Activated naive CD8-positive, alpha-beta T cell treated with anti-CD3 and anti-CD28 coated beads, Interleukin-2, amount 10 ng/mL, durations not matched to agents 7 days and 5 days (primary cell): ENCODE measurements at places on chromosomes 3 and 15.

DNA sequence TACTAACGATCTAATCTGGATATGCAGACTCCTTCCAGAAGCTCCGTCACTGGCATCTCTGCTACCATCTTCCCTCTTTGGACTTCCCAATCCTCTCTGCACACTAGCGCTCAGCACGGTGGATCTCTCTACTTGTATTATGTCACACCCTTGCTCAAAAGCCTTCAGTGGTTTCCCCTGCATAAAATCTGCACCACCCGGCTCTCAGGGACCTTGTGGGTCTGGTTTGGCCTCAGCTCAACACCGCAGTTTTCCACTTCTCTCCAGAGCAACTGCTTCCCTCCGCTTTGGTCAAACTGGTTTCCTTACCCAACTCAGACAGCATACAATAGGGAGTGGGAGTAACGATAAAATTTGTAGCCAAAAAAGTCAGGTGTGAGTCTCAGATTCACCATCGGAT is 30.7 kb upstream of the HES1 start:
- no peak for DNase-seq

- DNase-seq: no peak
These were observed 46.4 kb upstream of the HES1 start for GRCh38 chr3:194089357-194090177.

DNA sequence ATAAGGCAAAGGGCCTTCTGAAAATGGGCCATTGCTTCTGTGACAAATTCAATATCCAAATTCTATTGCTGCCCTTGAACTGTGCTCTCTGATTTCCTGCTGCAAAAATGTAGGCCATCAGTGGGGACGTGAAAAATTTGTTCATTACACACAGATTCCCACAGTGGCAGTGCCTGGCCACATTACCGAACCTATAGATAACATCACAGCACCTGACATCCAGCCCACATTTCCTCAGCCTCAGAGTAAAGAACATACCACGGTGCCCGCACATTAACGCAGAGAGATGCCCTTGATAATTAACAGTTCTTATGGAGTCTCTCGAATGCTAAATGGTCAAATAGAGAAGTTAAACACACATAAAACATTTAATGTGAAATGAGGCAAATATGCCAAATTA is 931.6 kb upstream of the CFAP20DC start:
- no peak for DNase-seq

DNA sequence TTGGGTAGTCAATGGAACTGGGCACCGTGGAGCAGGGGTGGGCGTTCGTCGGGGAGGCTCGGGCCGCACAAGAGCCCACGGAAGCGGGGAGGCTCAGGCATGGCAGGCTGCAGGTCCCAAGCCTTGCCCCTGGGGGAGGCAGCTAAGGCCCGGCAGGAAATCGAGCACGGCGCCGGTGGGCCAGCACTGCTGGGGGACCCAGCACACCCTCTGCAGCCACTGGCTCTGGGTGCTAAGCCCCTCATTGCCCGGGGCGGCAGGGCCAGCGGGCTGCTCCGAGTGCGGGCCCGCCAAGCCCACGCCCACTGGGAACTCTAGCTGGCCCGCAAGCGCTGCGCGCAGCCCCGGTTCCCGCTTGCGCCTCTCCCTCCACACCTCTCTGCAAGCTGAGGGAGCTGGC is 21.5 kb upstream of the C2CD4B start:
- DNase-seq: no peak

DNA sequence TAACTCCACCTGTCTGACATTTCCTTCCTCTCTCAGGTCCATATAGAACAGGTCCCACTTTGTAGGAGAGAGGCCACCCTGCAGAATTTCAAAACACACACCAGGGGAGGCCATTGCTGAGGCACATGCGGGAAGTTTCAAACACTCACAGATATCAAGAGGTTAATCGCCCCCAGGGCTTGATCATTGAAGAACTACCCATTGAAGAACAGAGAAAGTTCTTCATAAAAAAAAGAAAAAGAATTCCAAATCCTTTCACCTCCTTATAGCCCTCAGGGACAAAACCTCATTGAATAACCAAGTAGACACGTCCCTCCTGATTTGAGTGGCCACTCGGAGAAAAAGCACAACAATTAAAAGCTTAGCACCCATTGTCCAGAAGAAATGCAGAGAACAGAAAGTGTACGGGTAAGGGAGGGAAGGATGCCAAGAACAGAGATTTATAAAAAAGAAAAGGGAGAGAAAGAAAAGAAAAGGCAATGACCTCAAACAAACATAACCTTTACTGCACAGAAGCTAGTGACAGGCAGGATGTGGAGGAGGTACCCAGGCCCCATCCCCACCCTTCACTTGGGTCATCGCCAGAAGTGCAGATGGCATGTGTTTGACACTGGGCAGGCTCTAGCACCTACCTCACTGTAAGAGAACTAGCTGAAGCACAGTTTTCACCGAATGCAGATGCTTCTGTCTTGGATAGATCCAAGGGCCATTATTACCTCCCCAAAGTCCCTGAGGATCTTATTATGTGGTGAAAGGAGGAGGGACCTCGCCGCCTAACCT is 112.3 kb upstream of the HES1 start:
- no peak for DNase-seq

DNA sequence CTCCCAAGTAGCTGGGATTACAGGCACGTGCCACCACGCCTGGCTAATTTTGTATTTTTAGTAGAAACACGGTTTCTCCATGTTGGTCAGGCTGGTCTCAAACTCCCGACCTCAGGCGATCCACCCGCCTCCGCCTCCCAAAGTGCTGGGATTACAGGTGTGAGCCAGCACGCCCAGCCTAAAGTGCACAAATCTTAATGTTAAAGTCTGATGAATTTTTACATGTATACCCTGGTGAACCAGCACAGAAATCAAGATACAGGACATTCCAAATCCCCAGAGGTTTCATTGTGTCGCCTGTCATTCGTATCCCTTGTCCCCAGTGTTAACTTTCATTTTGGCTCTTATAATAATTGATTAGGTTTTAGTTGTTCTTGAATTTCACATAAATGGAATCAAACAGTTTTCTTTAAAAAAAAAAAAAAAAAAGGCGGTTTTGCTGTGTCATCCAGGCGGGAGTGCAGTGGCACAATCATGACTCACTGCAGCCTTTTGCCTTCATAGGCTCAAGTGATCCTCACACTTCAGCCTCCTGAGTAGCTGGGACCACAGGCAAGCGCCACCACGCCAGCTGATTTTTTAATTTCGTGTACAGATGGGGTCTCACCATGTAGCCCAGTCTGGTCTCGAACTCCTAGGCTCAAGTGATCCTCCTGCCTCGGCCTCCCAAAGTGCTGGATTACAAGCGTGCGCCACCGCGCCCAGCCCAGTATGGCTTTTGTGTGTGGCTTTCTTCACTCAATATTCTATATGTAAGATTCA is 1.5 kb upstream of the TM4SF19 start:
- no peak for DNase-seq

DNA sequence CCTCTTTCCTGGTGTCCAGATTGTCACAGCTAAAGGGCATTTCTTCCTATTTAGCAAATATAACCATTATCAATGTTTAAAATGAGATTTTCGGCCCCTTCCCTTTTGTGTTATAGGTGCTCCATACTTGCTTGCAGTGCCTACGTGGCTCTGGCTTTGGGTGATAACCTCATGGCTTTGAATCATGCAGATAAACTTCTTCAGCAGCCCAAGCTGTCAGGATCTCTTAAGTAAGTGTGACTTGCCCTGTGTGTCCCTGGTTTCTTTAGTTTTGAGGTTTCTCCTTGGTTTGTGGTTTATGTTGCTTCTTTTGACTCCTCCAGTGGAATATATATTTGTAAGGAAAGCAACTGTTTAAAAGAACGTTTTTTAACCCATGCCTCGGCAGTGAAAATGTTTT is 58.5 kb upstream of the TRIM71 start:
- no peak for DNase-seq

DNA sequence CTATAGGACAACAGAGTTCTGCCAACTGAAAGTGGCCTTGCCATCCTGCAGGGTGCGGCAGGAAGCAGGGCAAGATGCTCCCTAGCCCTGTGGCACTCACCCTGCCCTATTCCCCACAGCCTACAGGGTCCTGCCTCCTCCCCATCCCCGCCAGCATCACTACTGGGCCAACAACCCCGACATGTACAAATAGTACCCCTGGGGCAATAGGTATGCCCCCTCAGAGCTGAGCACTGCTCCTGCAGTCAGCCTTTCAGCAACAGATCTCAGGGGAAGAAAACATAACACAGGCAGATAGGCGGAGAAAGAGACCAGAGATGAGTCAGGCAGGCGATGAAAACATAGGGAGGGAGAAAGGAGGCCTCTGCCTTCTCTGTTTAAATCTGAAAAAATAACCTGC is 74.7 kb downstream of the XXYLT1 start:
- DNase-seq: no peak

GRCh38 chr3:25292595-25292994 is 135.5 kb upstream of the RARB start:
- DNase-seq: no peak

DNA sequence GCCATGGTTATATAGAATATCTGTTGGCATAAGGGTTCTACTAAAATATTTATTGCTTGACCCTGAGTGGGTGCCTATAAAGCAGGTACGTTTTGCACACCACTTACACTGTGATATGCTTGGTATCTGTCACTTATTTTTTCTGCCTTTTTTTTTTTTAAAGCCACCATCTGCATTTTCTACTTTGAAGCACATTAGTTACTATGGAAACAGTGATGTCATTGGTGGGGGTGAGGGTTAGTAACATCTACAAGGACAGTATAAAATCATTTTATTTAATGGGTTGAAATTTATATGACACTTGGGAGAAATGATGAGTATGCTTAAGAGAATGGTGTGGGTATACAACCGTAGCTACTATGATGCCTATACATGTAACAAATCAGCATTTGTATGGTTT is 25.6 kb downstream of the SLCO3A1 start:
- no peak for DNase-seq

DNA sequence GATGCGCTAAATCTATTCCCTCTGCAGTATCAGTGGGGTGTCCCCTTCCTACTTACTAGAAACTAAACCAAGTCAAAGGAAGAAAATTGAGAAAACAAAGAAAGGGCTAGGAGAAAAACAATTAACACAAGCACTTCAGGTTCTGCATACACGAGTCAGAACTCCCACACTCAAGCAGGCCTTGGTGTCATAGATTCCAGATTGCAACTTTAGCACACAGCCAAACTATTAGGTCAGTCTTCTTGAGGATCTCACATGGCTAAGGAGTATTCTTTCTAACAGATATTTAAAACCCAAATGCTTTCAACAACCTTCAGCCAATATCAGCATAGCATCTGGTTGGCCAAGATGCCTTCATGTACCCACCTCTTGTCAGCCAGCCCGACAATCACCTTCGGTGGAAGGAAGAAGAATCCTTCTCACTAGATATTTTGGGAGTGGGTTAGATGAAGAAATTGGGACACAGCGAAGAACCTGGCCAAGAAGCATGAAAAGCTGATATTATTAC is 340.0 kb downstream of the VPS13C start:
- DNase-seq: no peak

DNA sequence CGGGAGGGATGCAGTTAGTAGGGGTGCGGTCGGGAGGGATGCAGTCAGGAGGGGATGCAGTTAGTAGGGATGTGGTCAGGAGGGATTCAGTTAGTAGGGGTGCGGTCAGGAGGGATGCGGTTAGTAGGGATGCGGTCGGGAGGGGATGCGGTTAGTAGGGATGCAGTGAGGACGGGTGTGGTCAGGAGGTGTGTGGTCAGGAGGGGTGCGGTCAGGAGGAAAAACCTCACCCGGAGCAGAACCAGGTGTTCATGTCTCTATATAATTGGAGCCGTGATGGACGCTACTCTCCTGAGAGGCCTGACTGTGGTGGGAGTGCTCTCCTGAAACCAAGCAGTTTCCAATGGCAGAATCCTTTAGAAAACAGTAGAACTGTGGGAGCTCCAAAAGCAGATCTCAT is 95.8 kb downstream of the BDH1 start:
- DNase-seq: no peak

GRCh38 chr3:194905696-194906095 is 220.0 kb downstream of the FAM43A start:
- DNase-seq: no peak

GRCh38 chr3:194631696-194632095 is 1.5 kb downstream of the TMEM44 start:
- DNase-seq: no peak

GRCh38 chr3:105827959-105828358 is 40.9 kb downstream of the CBLB start:
- DNase-seq: no peak

DNA sequence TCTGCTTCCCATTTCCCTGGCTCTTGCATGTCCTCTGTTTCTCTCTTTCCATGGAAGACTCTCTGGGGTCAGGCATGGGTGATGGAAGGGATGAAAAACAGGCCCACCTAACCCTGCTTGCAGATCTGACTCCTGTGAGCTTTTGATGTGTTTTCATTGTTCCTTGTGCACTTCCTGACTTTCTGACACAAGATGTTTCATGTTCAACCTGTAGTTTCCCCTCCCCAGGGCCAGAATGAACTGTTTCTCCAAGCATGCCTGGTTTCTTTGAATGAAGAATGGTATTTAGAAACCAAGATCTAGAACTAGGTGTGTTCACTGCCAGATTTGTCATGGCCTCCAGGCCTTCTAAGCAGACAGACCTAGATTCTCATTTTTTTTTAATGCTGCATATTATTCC is 36.1 kb upstream of the CRTC3 start:
- DNase-seq: no peak

DNA sequence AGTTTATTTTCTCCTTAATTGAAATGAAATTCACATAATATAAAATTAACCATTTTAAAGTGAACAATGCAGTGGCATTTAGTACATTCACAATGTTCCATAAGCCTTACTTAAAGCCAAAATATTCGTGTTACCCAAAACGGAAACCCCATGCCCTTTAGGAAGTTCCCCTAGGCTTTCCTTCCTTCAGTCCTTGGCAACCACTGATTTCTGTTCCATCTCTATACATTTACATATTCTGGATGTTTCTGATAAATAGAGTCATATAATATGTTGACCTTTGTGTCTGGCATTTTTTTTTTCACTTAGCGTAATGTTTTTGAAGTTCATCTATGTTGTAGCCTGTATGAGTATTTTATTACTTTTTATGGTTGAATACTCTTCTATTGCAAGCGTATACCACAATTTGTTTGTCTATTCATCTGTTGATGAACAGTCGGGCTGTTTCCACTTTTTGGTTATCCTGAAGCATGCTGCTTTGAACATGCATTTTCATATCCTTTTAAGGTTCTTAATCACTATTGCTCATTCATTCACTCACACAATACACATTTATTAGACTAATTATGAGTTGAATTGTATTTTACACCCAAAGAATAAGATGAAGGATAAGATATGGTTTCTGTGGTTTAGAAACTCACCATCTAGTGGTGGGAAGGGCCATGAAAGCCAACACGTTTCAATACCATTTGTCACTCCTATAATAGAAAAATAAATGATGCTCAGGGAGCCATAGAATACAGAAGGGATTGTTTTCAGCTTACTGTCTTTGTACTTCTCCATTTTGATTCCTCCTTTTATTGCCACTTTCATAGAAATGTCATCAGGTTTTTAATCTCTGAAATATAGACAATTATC is 408.2 kb upstream of the CBLB start:
- no peak for DNase-seq

- DNase-seq: no peak
These were observed 433.4 kb upstream of the CFAP20DC start for GRCh38 chr3:59483191-59483590.

- DNase-seq: no peak
These were observed at the start of gene CHRD for GRCh38 chr3:184379358-184380184. CHRD (plus strand) TSS chr3:184380054; CDS start chr3:184380319, 265 bp downstream.
